ENCODE measurements at places on chromosomes 13 and 19. TPM values are rescaled to one million over a fixed set of nuclear protein-coding genes. Genes with fewer than 3 reads are reported as not detected.

GRCh38 chr19:53388904-53389303, 6.0 kb upstream of the ZNF765 start:
- no peaks in the 10 kb centered on the region for H3K4me1 ChIP-seq
- no peaks in the 10 kb centered on the region for H3K27me3 ChIP-seq
- no peak overlapping the region for H3K27ac ChIP-seq
- H3K36me3 ChIP-seq = no peaks in the 10 kb centered on the region
- DNase-seq = no peak
- no peak overlapping the region for H3K4me3 ChIP-seq

GRCh38 chr19:50808856-50809255, 14.7 kb downstream of the KLK1 start:
- no peak overlapping the region for H3K27ac ChIP-seq
- H3K4me1 ChIP-seq = peaks cover 3% of the 10 kb centered on the region
- H3K27me3 ChIP-seq = no peaks in the 10 kb centered on the region
- no peak overlapping the region for H3K4me3 ChIP-seq

Gene ANKRD24
- polyA plus RNA-seq = 0.12 TPM

Gene ZNF468
- 9.5 TPM for polyA plus RNA-seq

Gene CNMD
- not detected for polyA plus RNA-seq

DNA sequence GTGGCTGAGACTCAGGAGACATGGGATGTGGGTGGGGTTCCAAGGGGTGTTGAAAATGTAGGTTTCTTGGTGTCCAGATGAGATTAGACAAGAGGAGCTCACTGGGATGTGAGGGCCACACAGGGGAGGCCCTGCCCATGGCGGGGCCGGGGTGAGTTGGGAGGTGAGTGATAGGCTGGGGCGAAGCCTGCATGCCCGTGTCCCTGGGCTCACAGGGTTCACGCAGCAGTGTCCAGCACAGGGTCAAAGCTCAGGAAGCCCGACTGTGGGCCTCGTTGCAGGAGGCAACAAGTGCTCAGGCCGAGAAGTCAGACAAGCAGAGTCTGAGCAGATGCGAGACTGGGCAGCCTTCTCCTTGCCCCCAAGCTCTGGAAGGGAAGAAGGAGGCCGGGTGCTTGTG, 27.2 kb downstream of the CCDC8 start:
- peaks cover 86% of the 10 kb centered on the region for H3K36me3 ChIP-seq
- no peak overlapping the region for H3K4me3 ChIP-seq
- H3K27ac ChIP-seq = no peak overlapping the region
- DNase-seq = no peak
- H3K4me1 ChIP-seq = peaks cover 7% of the 10 kb centered on the region

- DNase-seq = no peak
- H3K27me3 ChIP-seq = peaks cover 3% of the 10 kb centered on the region
- no peaks in the 10 kb centered on the region for H3K36me3 ChIP-seq
- H3K27ac ChIP-seq = no peak overlapping the region
Observed at GRCh38 chr19:29837448-29837981, 25.7 kb downstream of the CCNE1 start.

DNA sequence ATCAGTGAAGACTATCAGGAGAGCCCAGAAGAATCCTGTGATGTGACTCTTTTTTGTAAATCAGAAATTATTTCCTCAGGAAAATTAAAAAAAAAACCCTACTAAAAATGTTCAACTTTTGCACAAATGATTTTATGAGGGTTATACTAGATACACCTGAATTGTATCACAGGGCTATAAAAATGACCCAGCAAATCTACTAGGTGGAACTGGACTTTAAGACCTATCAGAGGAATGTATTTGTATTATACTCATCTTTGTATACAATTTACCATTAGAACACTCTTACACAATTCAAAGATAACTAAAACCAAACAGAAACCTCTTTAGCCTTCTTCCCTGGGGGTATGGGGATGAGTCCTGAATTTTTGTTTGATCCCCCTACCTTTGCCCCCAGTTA, 7.2 kb downstream of the FBXL3 start:
- no peak overlapping the region for H3K4me3 ChIP-seq
- no peak overlapping the region for H3K27ac ChIP-seq
- no peak for DNase-seq
- peaks cover 94% of the 10 kb centered on the region for H3K4me1 ChIP-seq
- H3K27me3 ChIP-seq = no peaks in the 10 kb centered on the region
- no peaks in the 10 kb centered on the region for H3K36me3 ChIP-seq

- no peaks in the 10 kb centered on the region for H3K27me3 ChIP-seq
- H3K4me1 ChIP-seq = peaks cover 6% of the 10 kb centered on the region
- no peaks in the 10 kb centered on the region for H3K36me3 ChIP-seq
Observed at GRCh38 chr19:38093587-38093986, 130.4 kb downstream of the DPF1 start.

- H3K36me3 ChIP-seq = peaks cover 27% of the 10 kb centered on the region
- no peaks in the 10 kb centered on the region for H3K27me3 ChIP-seq
- H3K27ac ChIP-seq = peak within 1 kb of the TSS; percentile 80
- peaks cover 35% of the 10 kb centered on the region for H3K4me1 ChIP-seq
- peak; percentile 91 for DNase-seq
- H3K4me3 ChIP-seq = peak within 1 kb of the TSS; percentile 66
Observed at GRCh38 chr19:8307965-8308866, at the start of gene CD320. Gene CD320, minus strand, starts transcription at chr19:8308358. Its CDS starts 68 bp downstream, at chr19:8308290.

- no peak for DNase-seq
- peaks cover 36% of the 10 kb centered on the region for H3K36me3 ChIP-seq
- no peak overlapping the region for H3K4me3 ChIP-seq
- H3K27me3 ChIP-seq = no peaks in the 10 kb centered on the region
- peaks cover 20% of the 10 kb centered on the region for H3K4me1 ChIP-seq
Observed at GRCh38 chr19:51342631-51343569, 961 bp upstream of the VSIG10L start.

DNA sequence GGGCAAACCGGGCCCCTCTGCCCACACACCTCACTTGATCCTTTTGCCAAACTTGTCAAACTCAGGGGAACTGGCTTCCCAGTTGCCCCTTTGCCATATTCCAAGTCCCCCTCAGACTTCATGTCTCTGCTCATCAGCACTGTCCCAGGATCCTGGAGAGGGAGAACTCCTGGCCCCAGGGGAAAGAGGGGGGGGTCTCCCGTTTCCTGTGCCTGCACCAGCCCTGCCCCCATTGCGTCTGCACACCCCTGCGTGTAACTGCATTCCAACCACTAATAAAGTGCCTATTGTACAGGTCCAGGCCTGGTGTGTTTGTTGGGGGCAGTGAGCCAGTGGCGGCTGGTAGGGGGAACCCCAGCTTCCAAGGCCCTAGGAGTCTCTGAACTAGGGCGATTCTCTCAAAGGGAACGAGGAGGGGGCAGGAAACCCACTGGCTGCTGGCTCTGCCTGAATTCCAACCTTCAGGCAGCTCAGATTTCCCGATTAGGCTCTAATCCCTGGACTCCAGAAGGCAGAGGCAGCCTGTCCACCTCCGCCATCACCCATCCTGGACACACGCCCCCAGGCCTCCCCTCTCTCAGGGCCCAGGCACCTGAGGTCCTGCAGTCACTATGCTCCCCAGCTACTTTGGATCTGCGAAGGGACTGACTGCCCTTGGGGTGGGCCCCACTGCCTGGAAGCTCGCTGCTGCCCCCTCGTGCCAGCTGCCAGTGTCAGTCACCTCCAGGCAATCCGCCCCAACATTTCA, 9.7 kb upstream of the ILF3 start:
- H3K27ac ChIP-seq = peak overlapping the region; percentile 48
- no peaks in the 10 kb centered on the region for H3K27me3 ChIP-seq

DNA sequence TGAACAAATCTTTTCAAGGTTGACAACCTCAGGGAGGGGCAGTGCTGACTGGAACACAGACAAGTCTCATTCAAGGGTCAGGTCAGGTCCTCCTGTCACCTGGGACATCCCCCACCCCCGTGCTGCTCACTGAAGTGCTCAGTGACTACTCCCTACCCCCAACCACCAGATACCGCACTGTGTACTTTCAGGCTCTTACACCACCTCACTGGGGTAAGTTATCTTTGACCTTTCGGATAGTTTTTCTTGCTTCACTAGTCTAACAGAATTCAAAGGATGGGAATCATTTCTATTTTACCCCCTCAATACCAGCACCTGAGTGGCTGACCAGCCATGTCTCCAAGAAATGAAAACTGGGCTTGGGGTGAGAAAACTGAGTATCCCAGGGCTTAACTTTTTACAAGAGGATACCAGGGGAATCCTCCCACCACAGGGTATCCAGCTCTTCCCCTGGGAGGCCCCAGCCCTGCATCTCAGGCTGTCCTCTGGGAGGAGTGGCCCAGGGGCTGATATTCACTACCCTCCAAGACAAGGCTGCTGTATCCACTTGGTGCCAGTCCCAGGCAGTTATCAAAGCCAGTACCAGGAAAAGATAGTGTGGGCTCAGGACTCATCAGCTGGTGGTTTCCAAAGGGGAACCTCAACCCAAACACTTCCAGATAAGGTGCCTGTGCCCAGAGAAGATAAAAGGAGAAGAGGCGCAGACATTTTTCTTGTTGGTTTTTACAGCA, 2.1 kb downstream of the ZNF563 start:
- no peak overlapping the region for H3K27ac ChIP-seq
- peak overlapping the region; percentile 4 for H3K4me3 ChIP-seq
- H3K27me3 ChIP-seq = no peaks in the 10 kb centered on the region
- no peaks in the 10 kb centered on the region for H3K36me3 ChIP-seq
- H3K4me1 ChIP-seq = peaks cover 25% of the 10 kb centered on the region

Gene LPAR2
- 0.46 TPM for polyA plus RNA-seq

Gene C19orf18
- polyA plus RNA-seq = 0.40 TPM

Gene FUT2
- not detected for polyA plus RNA-seq

DNA sequence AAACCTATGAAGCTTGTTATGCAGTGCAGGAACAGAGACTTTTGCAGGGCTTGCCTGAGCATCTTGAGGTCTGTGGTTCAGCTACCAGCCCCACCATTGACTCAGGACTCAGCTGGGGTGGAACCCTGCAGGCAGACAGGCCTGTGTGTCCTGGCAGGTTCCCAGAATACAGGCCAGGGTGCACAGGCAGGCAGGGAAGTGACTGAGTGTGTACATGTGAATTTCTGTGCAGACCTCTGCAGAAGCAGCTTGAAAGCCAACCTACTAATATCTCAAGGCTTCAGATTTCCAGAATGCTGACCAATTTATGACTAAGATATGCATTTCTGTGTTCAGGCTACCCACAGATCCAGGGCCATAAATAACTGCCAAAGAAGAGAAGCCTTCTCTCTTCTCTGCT, 254.4 kb downstream of the DLEU7 start:
- H3K27ac ChIP-seq = no peak overlapping the region
- H3K27me3 ChIP-seq = no peaks in the 10 kb centered on the region
- no peaks in the 10 kb centered on the region for H3K36me3 ChIP-seq
- peaks cover 1% of the 10 kb centered on the region for H3K4me1 ChIP-seq

Gene RPS15
- 2,683 TPM for polyA plus RNA-seq

GRCh38 chr13:51645154-51645650, 60.9 kb downstream of the WDFY2 start:
- peaks cover 18% of the 10 kb centered on the region for H3K4me1 ChIP-seq
- no peaks in the 10 kb centered on the region for H3K27me3 ChIP-seq
- DNase-seq = no peak
- H3K36me3 ChIP-seq = no peaks in the 10 kb centered on the region
- H3K27ac ChIP-seq = peak overlapping the region; percentile 18
